Cardiac muscle cell (in vitro differentiated cells and primary cell): ENCODE measurements at places on chromosomes 3 and 15.
A peak's percentile ranks its signal among the peaks of the same experiment; 100 is the strongest.

GRCh38 chr3:161351330-161351729 lies 20.0 kb downstream of the SPTSSB start:
- DNase-seq, result no peak

GRCh38 chr3:155149494-155149893 lies 69.4 kb downstream of the MME start:
- no peak for DNase-seq

- DNase-seq, result no peak
Measured at GRCh38 chr3:97883736-97884135, 61.9 kb downstream of the CRYBG3 start.

- DNase-seq, result peak; percentile 35
Measured at GRCh38 chr3:78907367-78907766, 860.4 kb downstream of the ROBO1 start.

DNA sequence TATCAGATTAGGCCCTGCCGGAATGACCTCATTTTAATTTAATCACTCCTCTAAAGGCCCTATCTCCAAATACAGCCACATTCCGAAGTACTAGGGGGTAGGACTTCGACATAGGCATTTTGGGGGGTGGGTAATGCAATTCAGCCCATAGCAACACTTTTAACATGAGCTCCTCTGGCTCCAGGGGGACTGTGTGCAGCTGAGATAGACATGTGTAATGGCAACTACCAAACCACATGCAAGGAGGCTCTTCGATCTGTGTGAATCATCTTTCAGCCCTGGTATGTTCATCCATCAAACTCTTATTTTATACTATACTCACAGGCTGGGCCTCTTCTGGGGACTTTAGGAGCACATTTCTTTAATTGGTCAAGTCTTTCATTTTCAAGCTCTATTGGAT lies 57.4 kb upstream of the PPARG start:
- no peak for DNase-seq

- DNase-seq, result no peak
Measured at GRCh38 chr3:69914395-69914794, 85.1 kb upstream of the SAMMSON start.

DNA sequence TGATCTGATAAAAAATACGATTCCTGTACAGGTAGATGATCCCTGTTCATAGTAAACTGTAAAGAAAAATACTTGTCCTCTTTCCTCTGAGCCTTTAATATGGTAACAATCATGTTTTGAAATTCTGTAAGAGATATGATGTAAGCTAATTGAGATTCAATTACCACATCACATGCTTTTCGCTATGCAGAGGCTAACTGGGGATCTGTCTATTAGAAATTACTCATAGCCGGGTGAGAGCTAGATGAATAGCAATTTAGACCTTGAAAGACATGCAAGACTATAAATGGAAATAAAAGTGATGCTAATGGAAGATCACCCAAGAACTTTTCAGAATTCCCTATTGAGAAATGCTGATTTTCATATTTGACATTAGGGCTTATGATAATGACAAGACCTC lies 579.9 kb upstream of the ZNF717 start:
- no peak for DNase-seq

DNA sequence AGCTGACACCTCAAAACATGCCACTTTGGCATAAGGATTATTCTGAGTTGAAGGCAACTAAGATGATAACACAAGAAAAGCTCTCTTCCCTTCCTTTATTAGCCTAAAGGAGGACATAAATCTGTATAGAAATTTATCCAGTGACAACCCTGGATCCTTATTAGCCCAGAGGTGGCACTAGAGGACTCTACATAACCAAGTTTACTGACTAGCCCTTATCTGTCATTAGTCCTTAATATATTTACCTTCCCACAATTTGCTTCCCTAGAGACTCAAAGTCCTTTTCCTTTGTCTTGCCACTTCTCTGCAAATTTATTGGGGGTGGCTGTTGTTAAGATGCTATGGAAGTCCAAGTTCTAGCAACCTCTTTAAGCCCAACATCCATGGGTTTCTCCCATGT lies 26.7 kb downstream of the CEP70 start:
- no peak for DNase-seq

GRCh38 chr3:128307781-128308469 lies 154.6 kb downstream of the EEFSEC start:
- no peak for DNase-seq

- no peak for DNase-seq
Measured at GRCh38 chr3:149319750-149320149, 13.7 kb downstream of the TM4SF18 start.
